Large intestine (tissue), 12 donors: ENCODE measurements at places on chromosomes 2 and 18. TPM values are rescaled to one million over a fixed set of nuclear protein-coding genes. Genes with fewer than 3 reads are reported as not detected.

NTSR2 gene
- polyA plus RNA-seq = not detected

TRABD2A gene
- 18.0 TPM for polyA plus RNA-seq

CDK5R2 gene
- polyA plus RNA-seq = 2.9 TPM

CPLX4 gene
- not detected for polyA plus RNA-seq

ME2 gene
- polyA plus RNA-seq = 50.2 TPM
